Muscle of arm (tissue), 14 donors: ENCODE measurements at places on chromosomes 4 and X. TPM values are rescaled to one million over a fixed set of nuclear protein-coding genes. Genes with fewer than 3 reads are reported as not detected.

Gene TEX13C
- not detected for polyA plus RNA-seq

- DNase-seq = no peak
Observed at GRCh38 chrX:121160987-121161386, 113.6 kb downstream of the GLUD2 start.

- peak; percentile 59 for DNase-seq
Observed at GRCh38 chr4:80202741-80203553, 5.6 kb downstream of the PRDM8 start.

Gene DRP2
- 1.2 TPM for polyA plus RNA-seq

GRCh38 chrX:45602151-45602550, 401.5 kb upstream of the DIPK2B start:
- DNase-seq = no peak

GRCh38 chr4:98262431-98262830, 1.2 kb downstream of the RAP1GDS1 start:
- no peak for DNase-seq

Gene CXXC4
- 5.0 TPM for polyA plus RNA-seq

DNA sequence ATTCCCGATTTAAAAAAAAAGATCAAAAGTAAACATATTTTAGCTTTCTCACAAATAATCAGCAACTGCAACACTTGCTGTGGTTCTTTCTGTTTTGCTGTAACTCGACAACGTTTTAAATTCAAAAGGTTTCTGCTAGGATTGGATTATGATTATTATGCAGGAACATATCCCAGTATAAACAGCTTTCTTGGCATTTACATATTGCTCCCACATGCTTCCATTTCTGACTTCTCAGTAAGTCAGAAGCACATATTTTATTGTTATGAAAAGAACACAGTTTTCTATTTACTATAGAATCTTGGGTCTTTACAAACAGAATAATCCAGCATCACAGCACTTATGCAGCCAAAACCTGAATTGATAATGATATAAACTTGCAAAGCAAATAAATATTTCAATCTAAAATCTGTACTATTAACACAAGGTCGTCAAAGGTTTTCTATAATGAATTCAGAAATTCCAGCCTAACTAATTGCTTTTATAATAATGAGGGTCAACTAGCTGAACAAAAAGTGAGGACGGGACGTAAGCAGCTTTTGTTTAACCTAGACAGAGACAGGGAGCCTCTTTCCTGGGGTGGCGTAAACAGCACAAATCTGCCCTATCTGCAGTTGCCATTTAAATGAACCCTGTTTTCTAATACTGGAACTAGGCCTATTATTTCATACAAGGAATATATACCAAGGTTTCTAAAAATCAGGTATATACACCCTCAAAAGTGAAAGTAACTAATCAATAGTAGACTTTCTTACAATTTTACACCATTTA, 9.8 kb upstream of the PCDH18 start:
- no peak for DNase-seq

- DNase-seq = no peak
Observed at GRCh38 chrX:47956016-47956415, 47.8 kb downstream of the ZNF182 start.

- no peak for DNase-seq
Observed at GRCh38 chr4:137735561-137736104, 203.3 kb upstream of the PCDH18 start.

GRCh38 chr4:128954941-128955340, 138.4 kb downstream of the SCLT1 start:
- DNase-seq = no peak

Gene ZBTB49
- polyA plus RNA-seq = 6.4 TPM

Gene MID1IP1
- 9.1 TPM for polyA plus RNA-seq

Gene AMBN
- not detected for polyA plus RNA-seq

DNA sequence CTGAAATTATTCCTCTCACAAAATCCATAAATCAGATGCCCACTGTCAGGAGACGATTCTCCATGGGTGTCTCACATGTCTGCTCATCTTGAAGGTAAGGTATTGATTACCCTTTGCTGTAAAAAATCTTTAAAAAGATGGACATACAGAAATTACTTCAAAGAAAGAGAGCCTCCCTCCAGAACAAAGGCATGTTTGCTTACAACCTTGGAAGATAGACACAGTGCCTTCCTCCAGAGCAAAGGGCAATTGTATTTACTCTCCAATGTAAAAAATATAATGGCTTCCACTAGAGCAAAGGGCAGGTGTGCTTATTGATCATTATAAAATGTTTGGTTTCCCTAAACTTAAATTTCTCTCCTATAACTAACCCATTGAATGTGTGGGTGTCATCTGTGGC, 616.2 kb downstream of the ANKRD50 start:
- DNase-seq = no peak

GRCh38 chrX:36581030-36581429, 427.1 kb upstream of the FAM47C start:
- no peak for DNase-seq

- DNase-seq = no peak
Observed at GRCh38 chr4:9952415-9952950, 68.8 kb downstream of the SLC2A9 start.

- DNase-seq = no peak
Observed at GRCh38 chr4:70724463-70724862, 2.7 kb downstream of the RUFY3 start.

- DNase-seq = no peak
Observed at GRCh38 chrX:37509349-37509748, 62.1 kb upstream of the LANCL3 start.

Gene SMR3B
- polyA plus RNA-seq = not detected

Gene EPGN
- 1.9 TPM for polyA plus RNA-seq

- DNase-seq = no peak
Observed at GRCh38 chr4:38872620-38873019, 5.0 kb downstream of the FAM114A1 start.

- no peak for DNase-seq
Observed at GRCh38 chr4:111360906-111361305, 738.0 kb upstream of the PITX2 start.

GRCh38 chrX:132277953-132278614, 58.8 kb upstream of the RAP2C start:
- DNase-seq = no peak

- DNase-seq = no peak
Observed at GRCh38 chr4:48602222-48602621, 112.2 kb downstream of the ZAR1 start.

DNA sequence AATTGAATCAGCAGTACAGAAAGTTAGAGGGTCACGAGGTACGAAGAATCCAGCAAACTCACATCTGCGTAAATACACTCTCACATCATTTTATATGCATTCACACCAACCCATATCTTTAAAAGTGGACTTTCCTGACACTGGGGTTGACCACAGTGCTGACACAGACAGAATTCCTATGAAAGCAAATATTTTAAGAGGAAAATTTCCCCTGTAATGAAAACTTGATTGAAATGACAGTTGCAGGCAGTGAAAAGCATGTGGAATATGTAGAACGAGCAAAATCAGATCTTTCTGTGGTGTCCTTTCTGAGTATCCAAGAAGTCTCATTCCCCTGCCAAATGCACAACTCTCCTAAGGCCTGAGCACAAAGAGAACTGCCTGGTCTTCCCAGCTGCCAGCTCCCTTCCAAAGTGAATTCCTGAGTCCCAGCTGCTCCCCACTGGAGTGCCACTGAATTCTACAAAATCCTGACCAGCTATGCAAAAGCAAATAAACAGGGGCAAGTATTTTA, 50.5 kb upstream of the FAM9C start:
- peak; percentile 28 for DNase-seq

Gene RBM3
- 371 TPM for polyA plus RNA-seq
